ENCODE measurements at places on chromosomes 12 and 14.

DNA sequence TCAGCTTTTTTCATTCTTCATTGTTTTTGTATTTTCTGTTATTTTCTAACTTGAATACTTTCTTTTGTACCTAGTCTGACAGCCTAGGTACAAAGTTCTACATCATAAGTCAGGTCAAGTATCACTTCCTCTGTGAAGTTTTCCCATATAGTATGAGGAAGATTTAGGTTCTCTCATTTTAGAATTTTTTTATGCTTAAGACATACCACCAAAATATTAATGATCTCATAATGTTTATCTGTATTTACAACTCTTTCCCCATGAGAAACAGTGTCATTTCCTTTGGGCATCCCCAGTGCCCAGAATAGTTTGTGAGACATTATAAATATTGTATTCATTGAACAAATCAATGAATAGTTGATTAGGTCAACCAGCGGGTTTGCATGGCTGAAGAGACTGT is 3.1 kb upstream of the ATF7IP start:
- peak; percentile 25 for DNase-seq

GRCh38 chr14:101112351-101113107 is 209.0 kb upstream of the RTL1 start:
- DNase-seq: no peak

DNA sequence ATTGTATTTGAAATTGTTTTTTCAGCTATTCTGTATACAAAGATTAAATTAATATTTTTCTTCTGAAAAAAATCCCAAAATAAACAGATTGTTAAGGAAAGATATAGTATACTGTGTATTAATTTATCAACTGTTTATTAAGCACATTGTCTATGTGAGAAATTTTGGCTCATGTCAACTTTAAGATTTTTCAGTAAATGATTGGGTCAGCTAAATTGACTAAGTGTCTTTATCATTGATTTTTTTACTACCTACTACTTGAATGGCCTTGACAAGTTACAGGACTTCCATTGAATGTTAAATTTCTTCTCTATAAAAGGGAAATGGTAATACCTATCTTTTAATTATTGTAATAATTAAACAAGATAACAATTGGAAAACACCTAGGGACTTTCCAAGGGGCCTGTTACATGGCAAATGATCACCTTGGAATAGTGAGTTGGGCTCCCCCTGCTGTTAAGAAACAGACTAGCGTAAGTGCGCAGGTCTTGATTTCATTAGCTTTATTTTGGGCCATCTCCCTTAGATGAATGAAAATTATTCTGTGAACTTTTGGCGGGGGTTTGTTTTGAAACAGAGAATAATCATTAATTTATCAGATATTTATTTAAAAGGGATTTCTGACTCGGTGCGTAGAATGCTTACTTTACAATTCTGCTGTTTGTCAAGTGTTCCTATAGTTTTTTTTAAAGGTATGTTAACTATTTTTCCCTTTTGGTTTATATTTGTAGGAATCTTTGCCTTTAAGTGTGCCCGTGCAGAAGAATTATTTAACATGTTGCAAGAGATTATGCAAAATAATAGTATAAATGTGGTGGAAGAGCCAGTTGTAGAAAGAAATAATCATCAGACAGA is 14.5 kb upstream of the CCT2 start:
- DNase-seq: peak; percentile 76

- no peak for DNase-seq
Observed at GRCh38 chr14:71956920-71957563, 24.8 kb downstream of the RGS6 start.

GRCh38 chr14:74616996-74617700 is 5.1 kb upstream of the LTBP2 start:
- DNase-seq: no peak

- no peak for DNase-seq
Observed at GRCh38 chr14:71415404-71415690, 508.1 kb downstream of the PCNX1 start.

GRCh38 chr12:104059963-104060362 is 4.4 kb upstream of the HCFC2 start:
- DNase-seq: no peak

GRCh38 chr14:31660191-31660590 is 99.0 kb downstream of the NUBPL start:
- DNase-seq: no peak

DNA sequence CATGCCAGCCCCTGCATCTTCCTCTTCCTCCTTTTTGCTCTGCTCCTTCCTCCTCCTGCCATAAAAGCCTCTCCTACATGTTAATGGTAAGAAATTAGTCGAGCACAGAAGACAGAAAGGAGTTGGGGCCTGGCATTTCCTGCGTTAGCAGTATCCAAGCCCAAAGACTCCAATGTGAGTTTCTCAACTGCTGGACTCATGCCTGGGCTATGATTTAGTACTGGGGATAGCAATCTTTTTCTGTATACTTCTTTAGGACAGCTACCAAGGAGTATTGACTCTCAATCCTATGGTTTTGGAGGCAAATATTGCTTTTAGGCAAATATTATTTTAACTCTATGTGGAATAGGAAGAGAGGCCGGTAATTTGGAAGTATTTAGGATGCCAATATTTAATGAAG is 18.0 kb upstream of the SLC38A4 start:
- DNase-seq: no peak

- DNase-seq: peak; percentile 76
Observed at GRCh38 chr14:94136575-94137331, 7.3 kb upstream of the IFI27L2 start.

GRCh38 chr14:20516921-20517320 is 11.6 kb downstream of the RNASE10 start:
- peak; percentile 96 for DNase-seq

GRCh38 chr12:1605129-1606020 is 11.0 kb upstream of the FBXL14 start:
- DNase-seq: peak; percentile 82

DNA sequence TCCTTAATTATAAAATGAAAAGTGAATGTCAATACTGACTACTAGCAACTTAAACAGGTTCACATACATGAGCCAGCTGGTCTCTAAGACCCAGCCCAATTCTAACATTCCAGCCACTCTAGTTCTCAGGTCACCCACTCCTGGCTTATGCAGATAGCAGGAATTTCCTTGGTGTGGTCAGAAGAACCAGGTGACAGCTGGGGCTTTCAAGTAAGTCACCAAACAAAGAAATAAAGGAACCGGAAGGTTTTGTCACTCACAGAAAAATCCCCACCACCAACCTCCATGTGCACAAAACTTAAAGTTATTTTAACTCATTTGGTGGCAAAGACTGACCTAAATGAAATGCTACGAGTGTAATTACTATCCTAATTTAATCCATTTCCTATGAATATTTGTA is 129.6 kb upstream of the CDKN3 start:
- no peak for DNase-seq

DNA sequence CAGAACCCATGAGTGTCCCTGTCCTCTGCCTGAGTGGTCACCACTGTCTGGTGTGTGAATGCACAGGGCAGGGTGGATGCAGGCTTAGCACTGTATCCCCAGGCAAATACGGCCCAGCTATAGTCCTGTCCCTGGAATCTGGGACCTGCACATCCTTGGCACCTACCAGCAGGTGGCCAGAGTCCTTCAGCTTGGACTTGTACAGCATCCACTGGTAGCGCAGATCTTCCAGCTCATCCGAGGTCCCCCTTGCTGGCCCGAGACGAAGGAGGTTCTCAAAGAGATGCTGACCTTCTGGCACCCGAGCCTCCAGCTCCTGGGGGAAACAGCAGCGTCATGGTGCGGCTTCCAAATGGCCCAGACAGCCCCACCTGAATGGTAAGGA is 83.4 kb downstream of the SYNE3 start:
- DNase-seq: no peak

DNA sequence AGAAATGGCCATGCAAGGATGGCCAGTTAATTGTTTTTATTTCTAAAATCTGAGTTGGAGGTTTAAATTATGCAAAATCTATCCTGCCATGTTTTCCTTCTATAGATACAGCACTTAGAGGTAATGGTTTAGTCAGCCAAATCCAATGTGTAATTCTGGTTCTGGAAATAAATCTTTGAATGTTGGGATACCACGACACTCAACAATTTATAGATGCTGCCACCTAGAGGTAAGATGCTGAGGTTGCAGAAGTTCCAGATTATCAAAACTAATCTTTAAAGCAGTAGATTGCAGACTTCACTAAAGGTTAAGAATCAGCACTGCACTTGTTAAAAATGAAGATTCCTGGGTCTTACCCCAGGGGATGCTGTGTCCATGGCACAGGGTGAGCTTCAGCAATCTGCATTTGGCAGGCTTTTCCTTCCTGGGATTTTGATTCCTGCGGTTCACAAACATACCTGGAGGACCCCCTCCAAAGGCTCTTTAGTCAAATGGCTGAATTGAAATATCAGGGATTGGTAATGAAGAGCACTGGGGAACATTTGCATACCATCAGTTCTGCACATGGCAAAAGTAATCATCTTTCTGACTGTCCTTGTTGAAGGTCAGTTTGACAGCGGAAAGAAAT is 53.4 kb upstream of the ANO4 start:
- DNase-seq: peak; percentile 21

DNA sequence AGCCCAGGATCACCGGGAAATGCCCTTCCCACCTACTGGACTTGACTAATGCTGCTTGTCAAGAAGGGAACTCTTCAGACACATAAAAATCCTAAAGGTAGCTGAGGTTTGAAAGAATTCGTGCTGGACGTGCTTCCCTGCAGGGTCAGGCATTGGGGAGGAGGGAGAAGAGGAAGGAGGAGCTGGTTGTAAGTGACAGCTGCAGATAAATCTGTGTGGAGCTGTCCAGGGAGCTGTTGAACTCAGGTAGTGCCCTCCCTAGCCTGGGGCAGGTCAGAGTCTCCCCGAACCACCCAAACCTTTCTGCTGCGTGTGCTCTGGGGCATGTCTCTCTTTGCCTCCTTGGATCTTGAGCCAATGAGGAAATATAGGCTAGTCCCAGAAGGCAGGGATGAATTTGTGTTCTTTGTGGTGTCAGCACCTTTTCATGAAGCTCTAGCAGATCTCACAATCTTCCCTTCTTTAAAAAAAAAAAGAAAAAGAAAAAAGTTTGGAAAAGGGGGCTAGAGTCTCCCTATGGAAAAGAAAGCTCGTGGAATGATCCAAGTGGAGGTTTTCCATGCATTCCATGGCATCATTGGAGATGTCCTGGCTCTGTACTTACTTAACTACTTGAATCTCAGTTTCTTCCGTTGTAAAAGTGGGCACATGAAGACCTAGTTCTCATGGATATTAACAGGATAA is 23.6 kb upstream of the FOS start:
- no peak for DNase-seq

DNA sequence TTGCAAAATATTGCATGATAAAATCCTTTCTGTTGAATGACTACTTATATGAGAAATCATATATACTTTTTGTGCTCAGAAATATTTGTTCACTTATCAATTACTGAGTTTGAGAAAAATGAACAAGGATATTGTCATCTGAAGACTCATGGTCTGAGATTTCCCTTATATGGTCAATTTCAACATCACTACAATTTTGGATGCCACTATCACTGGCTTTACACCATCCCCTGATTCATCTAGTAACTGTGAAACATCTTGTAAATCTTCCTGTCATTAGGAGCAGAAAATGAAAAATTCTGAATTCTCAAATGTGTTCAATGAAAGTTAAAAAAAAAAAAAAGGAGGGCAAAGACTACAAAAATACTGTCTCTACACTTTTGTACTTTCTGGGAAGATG is 21.8 kb upstream of the GXYLT1 start:
- no peak for DNase-seq

DNA sequence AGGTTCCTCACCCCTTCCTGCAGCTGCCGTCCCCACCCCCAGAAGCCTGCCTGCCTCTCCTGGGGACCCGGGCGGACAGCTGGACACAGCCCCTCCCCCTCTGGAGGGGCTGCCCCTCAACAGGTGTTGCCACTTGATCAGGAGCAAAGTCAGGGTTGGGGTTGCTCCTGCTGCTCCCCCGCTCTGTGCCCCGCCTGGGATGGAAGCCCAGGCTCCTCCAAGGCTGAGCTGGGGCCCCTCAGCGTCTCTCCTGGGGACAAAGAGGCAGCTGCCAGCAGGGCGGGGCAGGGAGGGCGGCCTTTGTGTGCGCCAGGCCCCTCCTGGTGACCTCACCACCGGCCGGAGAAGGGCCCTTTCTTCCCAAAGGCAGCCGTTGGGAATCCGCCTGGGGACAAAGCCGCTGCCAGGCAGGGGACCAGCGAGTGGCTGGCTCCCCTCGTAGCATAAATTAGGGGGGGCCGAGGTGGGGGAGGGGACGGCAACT is 13.7 kb downstream of the TRMT61A start:
- DNase-seq: no peak

DNA sequence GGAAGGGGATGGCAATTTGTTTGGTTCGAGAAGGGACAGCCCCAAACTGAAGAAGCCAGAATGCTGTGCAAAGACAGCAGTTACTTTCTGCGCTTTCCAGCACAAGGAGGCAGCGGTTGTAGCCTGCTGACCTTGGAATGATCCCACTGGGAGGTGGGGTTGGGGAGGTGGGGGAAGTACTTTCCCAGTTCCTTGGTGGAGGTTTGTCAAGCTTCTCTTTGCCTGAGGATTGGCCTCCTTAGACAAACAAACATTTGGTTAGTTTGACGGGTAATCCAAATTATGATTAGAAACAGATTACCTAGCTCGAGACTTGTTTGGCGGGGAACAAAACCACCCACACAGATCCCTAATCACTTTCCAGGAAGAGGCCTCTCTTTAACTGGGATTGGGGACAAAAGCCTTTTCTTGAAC is 79.1 kb upstream of the EGLN3 start:
- DNase-seq: no peak

DNA sequence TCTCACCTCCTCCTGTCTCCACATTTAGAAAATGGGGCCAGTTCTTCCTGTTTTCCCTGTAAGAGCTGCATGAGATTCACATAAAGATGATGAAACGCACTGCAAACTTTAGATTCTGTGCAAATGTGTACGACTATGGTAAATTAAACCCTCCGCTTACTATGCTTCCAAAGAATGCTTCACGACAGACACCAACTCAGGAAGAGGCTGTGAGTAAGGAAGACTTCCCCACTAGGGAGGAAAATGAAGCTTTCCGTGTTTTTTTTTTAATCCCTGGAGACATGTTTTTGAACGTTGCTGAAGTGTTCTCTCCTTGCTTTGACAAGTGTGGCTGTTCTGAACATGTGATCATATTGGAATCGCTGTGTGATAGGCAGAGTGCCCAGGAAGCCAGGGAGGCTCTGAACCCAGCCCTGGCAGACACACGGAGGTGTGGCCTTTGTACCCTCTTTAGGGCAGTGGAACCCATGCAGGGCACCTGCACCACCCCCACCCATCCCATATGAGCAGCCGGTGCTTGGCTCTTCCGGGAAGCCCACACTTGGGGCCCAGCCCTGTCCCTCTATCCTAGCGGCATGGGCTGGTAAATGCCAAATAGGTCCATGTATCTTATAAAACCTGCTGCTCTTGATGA is 7.5 kb upstream of the SYNE3 start:
- DNase-seq: peak; percentile 63

DNA sequence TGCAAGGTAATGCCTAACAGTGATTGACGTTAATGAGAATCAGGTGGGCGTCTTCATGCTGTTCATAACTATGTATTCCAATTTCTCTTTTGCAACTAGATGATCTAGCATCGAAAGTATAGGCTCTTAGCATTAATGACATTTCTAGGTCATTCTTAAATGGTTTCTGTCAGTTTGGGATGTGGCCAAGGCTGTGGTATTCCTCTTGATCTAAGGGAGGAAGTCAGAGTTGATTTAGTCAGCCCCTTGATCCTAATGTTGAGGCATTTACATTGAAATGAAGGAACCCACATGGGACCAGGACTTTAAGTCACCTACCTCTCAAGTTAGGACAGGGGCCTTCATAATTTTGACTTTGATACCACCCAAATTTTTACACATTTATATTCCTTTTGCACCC is 448.1 kb downstream of the NPAS3 start:
- no peak for DNase-seq

All from dermis microvascular lymphatic vessel endothelial cell (primary cell).